NCI-H460 (cell line): ENCODE measurements at places on chromosomes 11 and 22. TPM values are rescaled to one million over a fixed set of nuclear protein-coding genes. Genes with fewer than 3 reads are reported as not detected.

Gene MRGPRX3
- total RNA-seq, result 0.23 and 0.57 TPM in 2 replicates

Gene GNB1L
- total RNA-seq, result 9.6 and 11.7 TPM in 2 replicates

Gene FDXACB1
- 3.1 and 4.7 TPM in 2 replicates for total RNA-seq

DNA sequence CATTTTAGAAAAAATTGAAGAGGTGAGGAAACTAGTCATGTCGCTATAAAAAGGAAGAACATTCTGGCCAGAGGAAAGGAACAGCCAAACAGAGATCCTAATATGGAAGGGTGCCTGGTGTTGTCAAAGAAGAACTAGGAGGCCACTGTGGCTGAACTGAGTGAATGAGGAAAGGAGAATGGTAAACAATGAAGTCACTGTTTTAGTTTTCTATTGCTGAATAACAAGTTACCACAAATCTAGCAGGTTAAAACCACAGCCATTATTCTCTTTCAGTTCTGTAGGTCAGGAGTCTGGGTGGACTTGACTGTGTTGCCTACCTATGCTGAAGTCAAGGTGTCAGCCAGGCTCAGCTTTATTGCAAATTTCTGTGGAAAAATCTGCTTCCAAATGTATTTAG is 549.3 kb upstream of the CCDC90B start:
- DNase-seq, result no peak

GRCh38 chr11:6630632-6631291 is 11.5 kb upstream of the TPP1 start:
- DNase-seq, result no peak

DNA sequence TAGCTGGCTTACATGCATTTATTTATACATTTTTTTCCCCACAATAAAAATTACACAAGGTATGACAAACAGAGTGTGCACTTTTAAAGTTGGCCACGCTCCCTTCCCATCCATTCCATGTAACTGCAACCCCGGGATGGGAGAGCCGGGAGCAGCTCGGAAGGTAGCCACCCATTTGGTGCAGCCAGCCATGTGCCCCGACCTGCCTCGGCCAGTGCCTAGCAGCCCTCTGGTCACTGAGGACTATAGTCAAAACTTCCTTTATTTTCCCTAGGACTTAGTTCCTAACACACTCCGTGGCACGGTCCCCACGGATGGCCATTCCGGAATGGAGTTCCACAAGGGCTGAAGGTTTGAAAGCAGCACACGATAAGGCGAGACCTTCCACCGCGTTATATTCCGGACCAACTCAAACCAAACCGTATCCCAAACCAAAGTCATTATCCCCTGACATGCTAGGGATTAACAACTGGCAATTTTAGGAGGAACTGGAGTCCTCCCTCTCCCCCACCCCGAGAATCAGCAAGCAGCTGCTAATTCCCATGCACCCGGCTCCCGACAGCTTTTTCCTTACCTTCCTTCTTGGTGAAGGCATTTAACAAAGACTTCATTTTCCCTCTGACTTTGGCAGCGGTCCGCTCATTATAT is 426.4 kb downstream of the SHANK2 start:
- no peak for DNase-seq

GRCh38 chr11:16125796-16126195 is 230.6 kb downstream of the SOX6 start:
- no peak for DNase-seq
